ENCODE measurements at places on chromosomes 2 and 18. TPM values are rescaled to one million over a fixed set of nuclear protein-coding genes. Genes with fewer than 3 reads are reported as not detected.

ZSWIM2 gene
- not detected for total RNA-seq

PLEK gene
- total RNA-seq = 0.12 TPM

STK11IP gene
- total RNA-seq = 5.6 TPM

COL6A3 gene
- 244 TPM for total RNA-seq

SLC39A10 gene
- total RNA-seq = 50.7 TPM

DNA sequence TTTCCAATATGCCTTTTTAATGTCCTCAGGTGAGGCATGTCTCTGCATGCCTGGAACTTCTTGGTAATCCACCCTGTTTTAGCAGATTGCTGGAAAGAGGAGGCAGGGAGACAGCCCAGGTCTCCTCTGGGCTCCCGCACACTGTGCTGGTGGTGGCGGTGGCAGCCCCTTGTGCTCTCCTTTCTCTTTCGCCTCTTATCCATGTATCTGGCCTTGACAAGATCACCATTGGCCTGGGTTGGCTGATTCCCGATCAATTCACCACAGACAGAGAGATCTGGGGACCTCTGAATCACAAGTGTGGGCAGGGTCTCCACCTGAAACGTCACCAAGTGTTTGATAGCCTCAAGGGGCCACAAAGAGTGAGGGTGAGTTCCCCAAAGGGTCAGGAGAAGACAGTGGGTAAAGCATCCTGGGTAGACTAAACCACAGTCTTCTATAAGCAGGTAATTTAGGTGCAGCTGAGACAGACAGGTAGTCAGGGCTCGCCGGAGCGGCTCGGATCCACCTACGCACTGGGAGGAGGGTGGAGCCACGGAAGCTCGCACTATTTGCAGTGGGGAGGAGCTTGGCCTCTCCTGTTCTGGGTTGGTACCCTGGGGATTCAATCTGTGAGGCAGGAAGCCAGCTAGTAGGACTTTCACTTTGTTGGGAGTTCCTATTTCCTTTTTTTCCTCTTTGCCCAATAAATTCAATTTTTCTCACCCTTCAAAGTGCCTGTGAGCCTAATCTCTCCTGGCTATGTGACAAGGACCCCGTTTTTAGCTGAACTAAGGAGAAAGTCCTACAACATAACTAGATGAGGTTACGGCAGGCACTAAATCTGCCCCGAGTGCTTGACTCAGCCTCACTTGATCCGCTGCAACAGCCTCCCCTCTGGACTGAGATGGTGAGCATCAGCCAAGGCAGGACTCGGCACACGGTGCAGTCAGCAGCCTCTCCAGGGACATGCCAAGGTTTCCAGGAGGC, 57.6 kb downstream of the SLC4A3 start:
- DNase-seq = no peak

GRCh38 chr2:172588931-172589330, 33.0 kb downstream of the PDK1 start:
- no peak for DNase-seq

GRCh38 chr18:48931680-48932461, 18.9 kb downstream of the SMAD7 start:
- no peak for DNase-seq

DNA sequence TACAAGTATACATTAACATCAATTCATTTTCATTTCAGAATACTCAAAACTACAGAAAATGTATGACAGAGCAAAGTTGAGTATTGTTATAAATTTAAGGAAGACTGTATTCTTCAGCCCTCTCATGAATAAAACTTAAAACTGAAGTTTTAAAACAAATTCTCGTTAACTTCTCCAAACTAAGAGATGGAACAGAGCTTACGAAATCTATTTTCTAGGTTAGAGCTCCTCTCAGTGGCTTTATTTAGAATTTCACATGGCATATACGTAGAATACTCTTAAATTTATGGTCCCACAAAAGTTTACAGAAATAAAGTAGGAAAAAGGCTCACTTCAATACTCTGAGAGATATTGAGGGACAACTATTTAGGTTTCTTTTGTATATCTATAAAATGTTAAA, 612.1 kb downstream of the KCNJ3 start:
- peak; percentile 3 for DNase-seq

- DNase-seq = no peak
Measured at GRCh38 chr2:150144546-150145298, 342.7 kb downstream of the RND3 start.

- DNase-seq = no peak
Measured at GRCh38 chr2:175864137-175864850, 137.8 kb downstream of the LNPK start.

Data from glomerular endothelial cell (primary cell).